ENCODE measurements at places on chromosomes 5 and 9.

GRCh38 chr5:157444224-157444623 lies 15.8 kb upstream of the NIPAL4 start:
- H3K27ac ChIP-seq: no peak overlapping the region
- no peak for DNase-seq
- no peaks in the 10 kb centered on the region for H3K27me3 ChIP-seq
- no peak overlapping the region for H3K4me3 ChIP-seq
- no peaks in the 10 kb centered on the region for H3K36me3 ChIP-seq
- no peaks in the 10 kb centered on the region for H3K4me1 ChIP-seq

GRCh38 chr5:142685418-142686209 lies at the start of gene FGF1:
TSS of gene FGF1 (minus strand) at chr5:142686090. CDS start at chr5:142614127, 71,963 bp downstream.
- H3K36me3 ChIP-seq: no peaks in the 10 kb centered on the region
- no peak within 1 kb of the TSS for H3K4me3 ChIP-seq
- peaks cover 2% of the 10 kb centered on the region for H3K27me3 ChIP-seq
- H3K4me1 ChIP-seq: no peaks in the 10 kb centered on the region
- no peak for DNase-seq

- H3K27me3 ChIP-seq: no peaks in the 10 kb centered on the region
- no peaks in the 10 kb centered on the region for H3K36me3 ChIP-seq
- H3K4me1 ChIP-seq: no peaks in the 10 kb centered on the region
- no peak overlapping the region for H3K4me3 ChIP-seq
Observed at GRCh38 chr9:8574846-8575245, 775.3 kb upstream of the DMAC1 start.

DNA sequence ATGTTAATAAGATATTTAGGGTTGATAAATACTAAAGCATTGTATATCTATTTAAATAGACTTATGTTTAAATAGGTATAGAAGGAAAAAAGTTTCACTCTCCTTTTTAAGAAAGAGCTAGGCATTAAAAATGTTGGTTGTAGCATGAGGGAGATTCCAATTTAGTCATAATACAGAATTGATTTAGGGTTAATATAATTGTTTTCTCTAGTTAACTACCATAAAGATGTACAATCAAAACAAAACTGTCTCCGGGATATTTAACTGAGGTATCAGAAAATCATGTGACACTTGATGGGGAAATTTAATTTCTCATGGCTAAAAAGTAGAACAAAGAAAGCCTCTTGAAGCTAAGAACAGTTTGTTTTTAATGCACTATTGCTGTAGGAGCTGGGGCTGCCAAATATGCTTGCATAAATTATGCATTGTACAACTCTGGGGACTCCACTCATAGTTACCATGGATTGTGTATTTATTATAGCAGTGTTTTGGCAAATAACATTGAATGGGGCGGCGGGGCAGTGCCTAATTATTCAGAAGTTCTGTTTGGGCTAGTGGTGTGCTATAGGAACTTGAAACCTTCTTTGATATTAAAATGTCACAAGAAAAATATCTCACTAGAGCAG lies 44.2 kb downstream of the SMC2 start:
- no peaks in the 10 kb centered on the region for H3K27me3 ChIP-seq
- H3K27ac ChIP-seq: no peak overlapping the region
- H3K4me3 ChIP-seq: no peak overlapping the region
- peaks cover 19% of the 10 kb centered on the region for H3K36me3 ChIP-seq

DNA sequence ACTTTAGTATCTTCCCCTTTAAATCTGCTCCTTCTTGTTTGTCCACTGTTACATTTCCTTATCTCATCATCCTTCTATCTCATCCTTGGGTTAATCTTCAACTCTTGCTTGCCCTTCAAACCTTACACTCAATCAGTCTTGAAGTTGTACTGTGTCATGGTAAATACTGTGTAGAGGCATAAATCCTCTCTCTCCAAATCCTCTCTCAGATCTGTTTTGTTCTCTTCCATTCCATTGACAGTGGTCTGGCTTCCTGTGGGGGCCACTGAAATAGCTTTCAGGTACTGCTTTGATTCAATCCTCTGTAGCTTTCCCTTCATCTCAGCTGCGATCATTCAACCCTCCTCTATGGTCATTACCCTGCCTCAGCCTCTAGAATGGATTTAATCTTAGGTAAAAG lies 104.0 kb downstream of the PLCXD3 start:
- DNase-seq: no peak
- no peaks in the 10 kb centered on the region for H3K4me1 ChIP-seq
- H3K27ac ChIP-seq: no peak overlapping the region
- no peak overlapping the region for H3K4me3 ChIP-seq

- DNase-seq: no peak
- no peaks in the 10 kb centered on the region for H3K4me1 ChIP-seq
- no peak overlapping the region for H3K4me3 ChIP-seq
- no peaks in the 10 kb centered on the region for H3K27me3 ChIP-seq
- H3K27ac ChIP-seq: no peak overlapping the region
Observed at GRCh38 chr9:6973762-6974161, 216.0 kb downstream of the KDM4C start.

GRCh38 chr9:129559506-129559881 lies 61.4 kb downstream of the C9orf50 start:
- no peak for DNase-seq
- H3K27me3 ChIP-seq: no peaks in the 10 kb centered on the region
- no peaks in the 10 kb centered on the region for H3K36me3 ChIP-seq
- H3K4me1 ChIP-seq: no peaks in the 10 kb centered on the region
- no peak overlapping the region for H3K27ac ChIP-seq

- no peaks in the 10 kb centered on the region for H3K4me1 ChIP-seq
- H3K36me3 ChIP-seq: no peaks in the 10 kb centered on the region
- no peaks in the 10 kb centered on the region for H3K27me3 ChIP-seq
- H3K4me3 ChIP-seq: no peak overlapping the region
- H3K27ac ChIP-seq: no peak overlapping the region
Observed at GRCh38 chr5:73027361-73027760, 71.5 kb downstream of the FCHO2 start.

- H3K27me3 ChIP-seq: no peaks in the 10 kb centered on the region
- H3K27ac ChIP-seq: no peak overlapping the region
- H3K4me3 ChIP-seq: no peak overlapping the region
- DNase-seq: no peak
Observed at GRCh38 chr9:97484134-97484533, 17.3 kb upstream of the TMOD1 start.

DNA sequence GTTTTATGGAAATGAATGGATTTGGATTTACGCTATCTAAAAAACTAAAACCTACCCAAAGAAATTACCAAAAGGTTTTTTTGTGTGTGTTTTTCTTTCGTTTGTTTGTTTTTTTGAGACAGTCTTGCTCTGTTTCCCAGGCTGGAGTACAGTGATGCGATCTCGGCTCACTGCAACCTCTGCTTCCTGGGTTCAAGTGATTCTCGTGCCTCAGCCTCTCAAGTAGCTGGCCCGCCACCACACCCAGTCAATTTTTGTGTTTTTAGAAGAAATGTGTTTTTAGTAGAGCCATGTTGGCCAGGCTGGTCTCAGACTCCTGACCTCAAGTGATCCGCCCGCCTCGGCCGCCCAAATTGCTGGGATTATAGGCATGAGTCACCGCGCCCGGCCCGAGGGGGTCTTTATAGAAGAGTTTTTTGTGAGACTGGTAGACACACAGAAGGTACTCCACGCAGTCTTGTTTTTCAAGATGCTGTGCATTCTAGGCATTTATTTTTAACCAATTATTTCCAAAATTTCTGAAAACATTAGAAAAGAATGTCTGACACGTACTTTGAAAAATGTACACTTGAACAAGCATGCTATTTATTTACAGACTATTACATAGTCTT lies 75.7 kb downstream of the NR6A1 start:
- H3K4me1 ChIP-seq: no peaks in the 10 kb centered on the region
- H3K27ac ChIP-seq: no peak overlapping the region
- no peak for DNase-seq
- no peaks in the 10 kb centered on the region for H3K27me3 ChIP-seq
- H3K4me3 ChIP-seq: no peak overlapping the region

DNA sequence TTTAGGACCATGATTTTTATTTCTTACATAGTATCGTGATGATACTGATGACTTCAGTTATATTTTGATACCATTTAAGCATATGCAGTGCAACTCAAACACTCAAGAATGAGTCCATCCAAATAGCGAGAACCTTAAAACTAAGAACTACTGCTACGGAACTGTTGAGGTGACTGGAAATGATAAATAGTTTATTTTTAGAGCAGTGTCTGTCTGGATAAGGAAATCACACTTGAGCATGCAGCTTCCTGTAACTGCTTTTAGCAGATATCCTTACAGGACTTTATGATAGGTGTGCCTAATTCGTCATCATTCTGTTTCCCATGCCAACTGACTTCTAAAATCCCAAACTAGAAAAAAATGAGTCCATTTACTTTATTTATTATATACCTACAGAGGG lies 85.5 kb downstream of the ADGRV1 start:
- no peak overlapping the region for H3K27ac ChIP-seq

DNA sequence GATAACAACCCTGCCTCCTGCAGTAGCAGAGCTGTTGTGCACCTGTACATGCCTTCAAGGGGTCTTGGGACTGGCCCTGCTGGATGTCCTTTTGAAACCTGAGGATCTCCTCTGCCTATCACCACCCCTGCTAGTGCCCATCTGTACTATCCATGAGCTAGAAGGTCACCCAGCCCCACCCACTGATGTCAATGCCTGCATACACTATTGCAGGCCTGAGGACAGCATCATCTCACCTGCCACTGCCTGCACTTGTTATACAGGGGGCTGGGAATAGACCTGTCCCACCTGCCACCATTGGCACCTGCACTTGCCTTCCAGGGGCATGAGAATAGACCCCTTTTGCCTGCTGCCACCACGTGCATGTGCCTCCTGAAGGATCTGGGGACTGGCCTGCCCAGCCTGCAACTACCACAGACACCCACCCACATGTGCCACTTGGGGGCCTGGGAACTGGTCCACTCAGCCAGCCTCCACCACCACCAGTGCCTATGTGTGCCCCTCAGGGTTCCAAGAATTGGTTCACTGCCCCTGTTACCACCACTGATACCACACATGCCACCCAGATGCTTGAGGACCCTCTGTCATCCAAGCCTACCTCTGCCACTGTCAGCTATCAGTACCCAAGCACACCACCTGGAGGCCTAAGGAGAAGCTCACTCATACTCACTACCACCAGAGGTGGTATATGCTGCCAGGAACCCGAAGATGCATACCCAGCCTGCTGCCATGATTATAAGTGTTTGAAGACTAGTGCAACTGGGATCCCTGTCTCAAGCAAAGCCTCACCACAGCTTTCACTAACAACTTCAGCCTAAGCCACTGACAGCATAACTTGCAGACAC lies 159.7 kb downstream of the SGCD start:
- no peak for DNase-seq
- H3K36me3 ChIP-seq: no peaks in the 10 kb centered on the region
- H3K27ac ChIP-seq: no peak overlapping the region

DNA sequence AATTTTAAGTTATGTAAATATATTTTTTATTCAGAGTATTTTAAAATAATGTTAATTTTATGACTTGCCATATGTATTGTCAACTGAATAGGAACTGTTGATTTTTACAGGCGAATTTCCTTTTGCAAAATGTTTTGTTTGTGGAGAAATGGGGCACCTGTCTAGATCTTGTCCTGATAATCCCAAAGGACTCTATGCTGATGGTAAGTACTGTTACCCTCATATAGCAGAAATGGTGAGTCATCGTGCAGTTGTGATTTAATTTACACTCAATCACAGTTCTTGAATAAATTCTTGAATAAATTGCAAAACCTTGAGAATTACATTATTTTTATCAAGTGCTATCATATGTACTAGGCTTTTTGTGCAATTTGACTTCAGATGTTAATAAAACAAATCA lies 7.4 kb downstream of the ZCCHC9 start:
- no peaks in the 10 kb centered on the region for H3K27me3 ChIP-seq
- no peak overlapping the region for H3K4me3 ChIP-seq
- no peaks in the 10 kb centered on the region for H3K4me1 ChIP-seq
- no peak overlapping the region for H3K27ac ChIP-seq

DNA sequence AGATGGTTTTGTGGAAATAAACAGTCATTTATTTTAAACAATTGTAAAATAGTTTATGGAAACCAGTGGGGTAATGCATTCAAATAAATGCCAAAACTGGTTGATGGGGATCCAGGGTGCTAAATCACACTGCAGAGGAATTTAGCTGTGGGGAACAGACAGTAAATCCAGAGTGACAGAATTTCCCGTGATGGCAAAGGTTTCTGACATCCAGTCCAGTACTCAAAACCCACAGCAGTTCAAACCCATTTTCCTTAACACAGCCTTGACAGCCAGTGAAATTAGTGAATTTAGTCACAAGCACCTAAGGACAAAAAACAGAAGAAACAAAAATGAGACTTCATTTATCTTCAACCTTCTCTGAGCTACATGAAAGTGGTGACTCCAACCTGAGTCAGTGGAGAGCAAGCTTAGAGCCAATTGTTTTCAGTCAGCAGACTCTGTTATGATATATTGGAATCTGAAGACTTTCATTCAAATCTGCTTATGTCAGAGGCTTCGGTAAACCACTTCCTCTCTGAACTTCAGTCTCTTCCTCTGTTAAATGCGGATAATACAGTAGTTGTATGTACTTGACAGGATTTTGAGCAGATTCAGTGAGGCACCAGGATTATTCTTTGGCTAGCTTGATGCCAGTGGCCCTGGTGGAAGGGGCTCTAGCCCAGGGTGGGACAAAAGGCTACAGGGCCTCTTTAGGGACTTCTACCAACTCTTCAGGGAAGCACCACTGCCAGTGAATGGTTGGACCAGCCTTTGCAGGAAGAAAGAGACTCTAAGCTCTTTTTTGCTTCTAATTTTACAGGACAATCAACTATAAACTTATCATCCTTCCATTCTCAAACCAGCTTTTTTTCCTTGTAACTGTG lies 185.3 kb downstream of the MAPKAP1 start:
- peaks cover 23% of the 10 kb centered on the region for H3K4me1 ChIP-seq
- H3K4me3 ChIP-seq: no peak overlapping the region
- no peaks in the 10 kb centered on the region for H3K27me3 ChIP-seq
- H3K27ac ChIP-seq: peak overlapping the region; percentile 32
- DNase-seq: no peak
- H3K36me3 ChIP-seq: no peaks in the 10 kb centered on the region

- no peak for DNase-seq
- peaks cover 46% of the 10 kb centered on the region for H3K36me3 ChIP-seq
- peak overlapping the region; percentile 84 for H3K4me3 ChIP-seq
- peak overlapping the region; percentile 70 for H3K27ac ChIP-seq
- H3K27me3 ChIP-seq: no peaks in the 10 kb centered on the region
Observed at GRCh38 chr5:95818181-95819147, 4.1 kb downstream of the GLRX start.

- peaks cover 4% of the 10 kb centered on the region for H3K4me1 ChIP-seq
- DNase-seq: no peak
- no peaks in the 10 kb centered on the region for H3K36me3 ChIP-seq
- H3K4me3 ChIP-seq: no peak overlapping the region
Observed at GRCh38 chr5:132675936-132676689, 2.3 kb downstream of the IL4 start.

DNA sequence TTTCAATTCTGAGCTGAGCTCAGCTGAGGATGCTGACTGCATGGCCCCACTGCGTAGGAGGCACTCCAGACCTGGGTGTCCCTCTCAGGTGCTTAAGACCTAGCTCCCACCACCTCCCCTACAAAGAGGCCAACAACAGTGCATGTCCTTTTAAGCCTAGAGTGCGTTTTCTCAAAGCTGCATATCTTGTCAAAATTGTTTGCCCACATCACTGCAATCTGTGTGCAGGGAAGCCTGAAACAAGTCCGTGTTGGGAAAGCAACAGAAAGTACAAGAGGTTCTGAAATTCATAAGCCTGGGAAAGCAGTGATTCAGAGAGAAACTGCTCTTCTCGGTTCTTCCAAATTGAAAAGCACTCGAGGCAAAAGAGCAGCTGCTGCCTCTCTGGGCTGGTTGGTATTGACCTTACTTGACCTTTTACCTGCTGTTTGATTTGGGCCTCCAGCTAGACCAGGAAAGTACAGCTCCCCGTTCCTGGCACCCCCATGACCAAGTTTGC lies 238.4 kb downstream of the NR2F1-AS1 start:
- no peak overlapping the region for H3K4me3 ChIP-seq
- H3K4me1 ChIP-seq: no peaks in the 10 kb centered on the region
- no peak for DNase-seq
